ENCODE measurements at places on chromosomes 13 and 19. TPM values are rescaled to one million over a fixed set of nuclear protein-coding genes. Genes with fewer than 3 reads are reported as not detected.

The ICAM1 gene
- 6.5 TPM for polyA plus RNA-seq

The PSG3 gene
- polyA plus RNA-seq: 0.21 TPM

The IGFL3 gene
- polyA plus RNA-seq: not detected

The SLC8A2 gene
- polyA plus RNA-seq: 0.28 TPM

The ZNF578 gene
- 5.6 TPM for polyA plus RNA-seq

The COL4A1 gene
- polyA plus RNA-seq: 601 TPM

The OR1I1 gene
- polyA plus RNA-seq: 0.03 TPM

The COMP gene
- polyA plus RNA-seq: 0.04 TPM

The PDCD5 gene
- 106 TPM for polyA plus RNA-seq

The FFAR1 gene
- polyA plus RNA-seq: 0.22 TPM

The NR2F6 gene
- 29.4 TPM for polyA plus RNA-seq

The CHST8 gene
- polyA plus RNA-seq: 0.12 TPM

The S1PR5 gene
- 1.3 TPM for polyA plus RNA-seq

The ZNF677 gene
- 51.9 TPM for polyA plus RNA-seq

The ZNF20 gene
- 6.3 TPM for polyA plus RNA-seq

The CDKN2D gene
- 10.9 TPM for polyA plus RNA-seq

The KLHL1 gene
- 1.1 TPM for polyA plus RNA-seq

The PTPRH gene
- 0.07 TPM for polyA plus RNA-seq

The KIR3DL1 gene
- not detected for polyA plus RNA-seq

The CGB2 gene
- polyA plus RNA-seq: not detected

The PROZ gene
- polyA plus RNA-seq: 0.75 TPM

Measured in right renal cortex interstitium (tissue), 3 donors.